Upper lobe of right lung (tissue), 1 donor: ENCODE measurements at places on chromosomes 4 and X. TPM values are rescaled to one million over a fixed set of nuclear protein-coding genes. Genes with fewer than 3 reads are reported as not detected.

GRCh38 chrX:148459343-148459742 is 41.1 kb upstream of the AFF2 start:
- no peak for DNase-seq

- no peak for DNase-seq
Observed at GRCh38 chrX:124239911-124240310, 92.5 kb upstream of the TEX13D start.

- no peak for DNase-seq
Observed at GRCh38 chr4:38365748-38366310, 298.2 kb upstream of the KLF3 start.

Gene GIMD1
- not detected for total RNA-seq
